ENCODE measurements at places on chromosomes 1 and 21.

GRCh38 chr21:45539046-45539795 is 3.0 kb downstream of the SLC19A1 start:
- no peak for DNase-seq

DNA sequence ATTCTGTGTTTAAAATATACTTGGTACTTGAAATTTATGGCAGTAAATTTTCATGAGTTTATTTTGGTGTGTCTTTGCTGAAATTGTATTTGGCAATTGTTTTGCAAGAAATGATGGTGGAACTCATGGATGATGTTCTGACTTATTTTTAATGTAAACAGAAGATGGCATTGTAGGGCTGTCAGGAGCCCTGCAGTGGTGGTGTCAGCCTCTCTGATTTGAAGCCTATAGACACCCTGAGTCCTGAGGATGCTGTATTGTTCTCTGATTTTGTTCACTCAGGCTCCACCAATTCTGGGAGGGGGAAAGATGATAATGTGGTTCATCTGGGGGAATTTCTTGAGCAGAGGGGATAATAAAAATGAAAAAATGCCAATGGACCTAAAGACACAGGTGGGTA is 79.8 kb downstream of the LHX8 start:
- DNase-seq: no peak

- no peak for DNase-seq
Observed at GRCh38 chr1:150511551-150511950, 3.6 kb downstream of the ECM1 start.

- no peak for DNase-seq
Observed at GRCh38 chr1:178531887-178532286, 19.0 kb downstream of the TEX35 start.

GRCh38 chr21:37564924-37565529 is 198.5 kb downstream of the DYRK1A start:
- no peak for DNase-seq

Measured in stimulated activated CD8-positive, alpha-beta memory T cell treated with anti-CD3 and anti-CD28 coated beads, Interleukin-15, amount 100 ng/mL, for 24 hours (primary cell).